Cardiac septum (tissue), 1 donor: ENCODE measurements at places on chromosomes 2 and 18. TPM values are rescaled to one million over a fixed set of nuclear protein-coding genes. Genes with fewer than 3 reads are reported as not detected.

SAG gene
- total RNA-seq = not detected

SKOR2 gene
- total RNA-seq = not detected

SLC30A3 gene
- total RNA-seq = 10.2 TPM

UPP2 gene
- not detected for total RNA-seq

ABCB11 gene
- 0.03 TPM for total RNA-seq

CDC42EP3 gene
- 194 TPM for total RNA-seq

GPR39 gene
- total RNA-seq = not detected

MSH2 gene
- 15.6 TPM for total RNA-seq

CNTNAP5 gene
- total RNA-seq = not detected

SPAG16 gene
- 22.8 TPM for total RNA-seq

TGFA gene
- total RNA-seq = 0.73 TPM

CYBRD1 gene
- 39.7 TPM for total RNA-seq

FAP gene
- total RNA-seq = 10.4 TPM

RAB27B gene
- total RNA-seq = 0.08 TPM

CSRNP3 gene
- total RNA-seq = 2.9 TPM

HOXD12 gene
- not detected for total RNA-seq

RESP18 gene
- not detected for total RNA-seq

CHPF gene
- 120 TPM for total RNA-seq

SERPINB4 gene
- not detected for total RNA-seq

BOLL gene
- not detected for total RNA-seq

CEP68 gene
- 21.6 TPM for total RNA-seq

ZNF532 gene
- total RNA-seq = 71.8 TPM

PHOSPHO2 gene
- total RNA-seq = 2.2 TPM

PROM2 gene
- 0.83 TPM for total RNA-seq

PPP1R1C gene
- 29.6 TPM for total RNA-seq

CROCC2 gene
- total RNA-seq = not detected

ANKRD30BL gene
- total RNA-seq = not detected

MERTK gene
- total RNA-seq = 5.8 TPM

GALNT5 gene
- 0.35 TPM for total RNA-seq
